Left kidney (tissue), 8 donors: ENCODE measurements at places on chromosomes 6 and 20. TPM values are rescaled to one million over a fixed set of nuclear protein-coding genes. Genes with fewer than 3 reads are reported as not detected.

DNA sequence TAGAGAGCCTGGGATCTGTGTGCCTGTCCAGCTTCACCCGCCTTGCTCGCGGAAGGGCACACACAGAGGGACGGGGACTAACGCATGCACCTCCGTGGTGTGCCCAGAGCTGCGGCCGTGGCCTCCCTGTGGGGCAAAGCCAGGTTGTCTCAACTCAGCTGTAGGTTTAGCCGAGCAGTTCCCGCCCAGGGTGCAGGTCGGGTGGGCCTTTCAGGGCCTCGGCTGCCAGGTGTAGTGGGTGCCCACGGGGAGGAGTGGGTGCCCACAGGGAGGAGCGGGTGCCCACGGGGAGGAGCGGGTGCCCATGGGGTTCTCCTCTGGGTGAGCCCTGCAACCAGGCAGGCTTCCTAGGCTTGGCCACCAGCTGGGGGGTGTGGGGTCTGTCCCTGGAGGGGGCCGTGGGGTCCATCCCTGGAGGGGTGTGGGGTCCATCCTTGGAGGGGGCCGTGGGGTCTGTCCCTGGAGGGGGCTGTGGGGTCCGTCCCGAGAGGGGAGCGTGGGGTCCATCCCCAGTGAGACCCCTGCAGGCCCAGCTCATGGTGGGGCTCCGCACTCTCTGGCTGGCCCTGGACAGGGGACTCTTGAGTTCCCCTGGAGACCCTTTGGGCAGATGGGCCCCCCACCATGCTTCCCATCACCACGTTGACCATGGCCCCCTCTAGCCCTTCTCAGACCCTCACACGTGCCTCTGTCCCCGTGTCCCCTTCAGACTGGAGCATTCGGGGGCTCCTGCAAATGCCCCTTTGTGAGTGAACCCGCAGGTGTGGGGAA lies 37.8 kb upstream of the CHRNA4 start:
- DNase-seq: no peak

DNA sequence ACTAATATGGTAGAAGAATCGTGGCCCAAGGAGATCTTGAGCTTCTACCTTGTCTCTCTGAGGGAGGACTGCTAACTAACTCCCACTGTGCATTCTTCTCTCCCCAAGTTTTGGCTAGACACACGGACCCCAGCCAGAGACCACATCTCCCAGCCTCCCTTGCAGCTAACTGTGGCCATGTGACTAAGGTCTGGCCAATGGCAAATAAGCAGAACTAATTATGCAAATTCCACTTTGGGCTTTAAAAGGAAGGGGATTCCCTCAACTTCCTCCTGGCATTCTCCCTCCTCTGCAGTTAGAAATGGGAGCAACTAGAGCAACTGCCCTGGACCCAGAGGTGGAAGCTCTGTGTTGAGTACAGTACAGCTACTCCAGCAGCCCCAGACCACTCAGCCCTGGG lies 15.4 kb downstream of the BPIFA2 start:
- no peak for DNase-seq

Gene SMLR1
- polyA plus RNA-seq: 1.9 TPM

Gene SH3BGRL2
- polyA plus RNA-seq: 33.4 TPM

DNA sequence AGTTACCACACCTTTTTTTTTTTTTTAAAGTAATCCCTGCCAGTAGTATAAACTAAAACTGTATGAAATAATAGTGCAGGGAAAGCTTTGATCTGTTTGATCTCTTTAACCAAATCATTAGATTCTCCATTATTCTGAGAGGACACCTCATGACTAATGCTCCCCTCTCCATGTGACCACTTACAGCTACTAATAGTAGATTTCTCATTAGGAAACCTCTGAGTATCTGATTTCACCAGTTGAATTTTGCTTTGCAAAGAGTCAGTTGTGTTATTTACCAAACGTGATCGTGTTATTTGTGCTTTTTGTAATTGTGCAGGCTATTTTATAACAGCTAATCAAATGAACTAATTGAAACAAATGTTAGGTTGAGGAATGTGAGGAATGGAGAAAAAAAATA lies 12.5 kb downstream of the CASP8AP2 start:
- DNase-seq: no peak

GRCh38 chr20:37841389-37841788 lies 61.5 kb upstream of the VSTM2L start:
- no peak for DNase-seq

- DNase-seq: no peak
Measured at GRCh38 chr6:10733151-10733715, 10.4 kb downstream of the TMEM14C start.

Gene EDN3
- polyA plus RNA-seq: 3.7 TPM

Gene OR12D3
- not detected for polyA plus RNA-seq

Gene SNX3
- polyA plus RNA-seq: 203 TPM

Gene TCP11
- 1.9 TPM for polyA plus RNA-seq
